ENCODE measurements at places on chromosomes 3 and 15. TPM values are rescaled to one million over a fixed set of nuclear protein-coding genes. Genes with fewer than 3 reads are reported as not detected.

The BFSP2 gene
- not detected for total RNA-seq

The BMF gene
- total RNA-seq: 19.6 TPM

The HDC gene
- not detected for total RNA-seq

The NME9 gene
- 2.0 TPM for total RNA-seq

The CLEC3B gene
- total RNA-seq: 0.45 TPM

- no peak for DNase-seq
Observed at GRCh38 chr3:65048151-65048550, 360.4 kb upstream of the ADAMTS9 start.

- no peak for DNase-seq
Observed at GRCh38 chr15:101669744-101670143, 17.6 kb upstream of the TM2D3 start.

GRCh38 chr15:69093127-69093526 lies 67.3 kb upstream of the GLCE start:
- DNase-seq: no peak

GRCh38 chr3:106345353-106346027 lies 476.7 kb upstream of the CBLB start:
- DNase-seq: no peak

GRCh38 chr3:110965976-110966375 lies 105.6 kb upstream of the NECTIN3 start:
- no peak for DNase-seq

DNA sequence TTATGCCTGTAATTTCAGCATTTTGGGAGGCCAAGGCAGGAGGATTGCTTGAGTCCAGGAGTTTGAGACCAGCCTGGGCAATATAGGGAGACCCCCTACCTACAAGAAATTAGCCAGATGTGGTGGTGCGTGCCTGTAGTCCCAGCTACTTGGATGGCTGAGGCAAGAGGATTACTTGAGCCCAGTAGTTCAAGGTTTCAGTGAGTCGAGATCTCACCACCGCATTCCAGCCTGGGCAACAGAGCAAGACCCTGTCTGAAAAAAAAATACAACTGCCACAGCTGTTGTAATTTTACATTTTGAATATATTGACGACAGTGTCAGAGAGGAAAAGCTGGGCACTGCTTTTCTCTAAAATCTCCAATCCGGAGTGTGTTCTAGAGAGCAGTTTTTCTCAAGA lies 21.2 kb downstream of the TATDN2 start:
- DNase-seq: no peak

GRCh38 chr15:81268340-81268739 lies 55.6 kb downstream of the STARD5 start:
- DNase-seq: no peak

GRCh38 chr15:68868296-68868695 lies 47.6 kb upstream of the ANP32A start:
- DNase-seq: no peak

DNA sequence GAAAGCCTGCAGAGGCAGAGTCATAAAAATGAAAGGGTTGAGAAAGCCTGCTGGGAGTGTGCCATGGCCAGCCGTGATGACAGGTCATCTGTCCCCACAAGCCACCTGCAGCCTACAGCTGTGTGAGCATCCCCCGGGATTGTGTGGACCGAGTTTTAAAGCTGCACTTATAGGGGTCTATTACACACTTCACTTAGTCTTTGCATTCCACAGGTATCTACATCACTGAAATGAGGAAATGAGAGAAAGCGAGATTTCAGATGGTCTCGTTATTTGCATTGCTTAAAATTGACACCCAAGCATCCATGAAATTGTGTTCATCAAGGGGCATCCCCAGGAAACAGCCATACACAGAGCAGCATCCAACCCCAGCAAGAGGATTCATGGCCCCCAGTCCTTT lies 137.6 kb upstream of the TRIM42 start:
- no peak for DNase-seq

DNA sequence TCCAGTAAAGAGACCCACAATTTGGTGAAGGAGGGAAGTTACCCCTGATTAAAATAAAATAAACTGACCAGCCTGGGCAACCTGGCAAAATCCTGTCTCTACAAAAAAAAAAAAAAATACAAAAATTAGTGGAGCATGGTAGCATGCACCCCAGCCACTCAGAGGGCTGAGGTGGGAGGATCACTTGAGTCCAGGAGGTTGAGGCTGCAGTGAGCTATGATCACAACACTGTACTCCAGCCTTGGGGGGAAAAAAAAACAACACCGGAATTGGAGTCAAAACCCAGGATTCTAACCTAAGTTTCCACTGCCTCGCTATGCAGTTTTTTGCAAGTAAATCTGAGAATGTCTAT lies 22.5 kb downstream of the DCAF1 start:
- DNase-seq: no peak

DNA sequence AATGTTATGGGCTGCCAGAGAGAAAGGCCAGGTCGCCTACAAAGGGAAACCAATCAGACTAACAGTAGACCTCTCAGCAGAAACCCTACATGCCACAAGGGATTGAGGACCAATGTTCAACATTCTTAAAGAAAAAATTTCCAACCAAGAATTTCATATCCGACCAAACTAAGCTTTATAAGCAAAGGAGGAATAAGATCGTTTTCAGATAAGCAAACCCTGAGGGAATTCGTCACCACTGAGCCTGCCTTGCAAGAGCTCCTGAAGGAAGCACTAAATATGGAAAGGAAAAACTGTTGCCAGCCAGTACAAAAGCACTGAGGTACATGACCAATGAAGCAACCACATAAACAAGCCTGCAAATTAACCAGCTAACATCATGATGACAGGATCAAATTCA lies 33.1 kb downstream of the PYGO1 start:
- no peak for DNase-seq

DNA sequence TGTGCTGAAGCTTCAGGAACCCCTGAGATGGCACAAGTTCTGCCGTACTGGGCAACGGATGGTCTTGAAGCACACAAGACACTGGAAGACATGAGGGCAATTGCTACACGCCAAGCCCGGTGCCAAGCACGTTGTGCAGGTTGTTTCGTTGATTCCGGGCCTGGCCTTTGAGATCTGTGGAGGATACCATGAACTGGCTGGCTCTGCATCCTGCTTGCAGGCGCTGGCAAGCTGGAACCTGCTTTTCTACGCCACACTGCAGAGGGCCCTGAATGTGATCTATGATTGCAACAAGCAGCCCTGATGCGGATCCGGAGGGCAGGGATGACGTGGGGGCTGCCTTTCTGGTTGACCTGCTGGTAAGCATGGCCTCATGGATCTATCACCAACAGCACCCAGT lies 262.5 kb upstream of the ATP10A start:
- DNase-seq: no peak
